CD4-positive, CD25-positive, alpha-beta regulatory T cell (primary cell): ENCODE measurements at places on chromosomes 2 and 18. TPM values are rescaled to one million over a fixed set of nuclear protein-coding genes. Genes with fewer than 3 reads are reported as not detected.

The TPRKB gene
- 82.1 TPM for polyA plus RNA-seq

The KIAA2012 gene
- polyA plus RNA-seq, result not detected

The ANO7 gene
- not detected for polyA plus RNA-seq

The CHRND gene
- not detected for polyA plus RNA-seq

DNA sequence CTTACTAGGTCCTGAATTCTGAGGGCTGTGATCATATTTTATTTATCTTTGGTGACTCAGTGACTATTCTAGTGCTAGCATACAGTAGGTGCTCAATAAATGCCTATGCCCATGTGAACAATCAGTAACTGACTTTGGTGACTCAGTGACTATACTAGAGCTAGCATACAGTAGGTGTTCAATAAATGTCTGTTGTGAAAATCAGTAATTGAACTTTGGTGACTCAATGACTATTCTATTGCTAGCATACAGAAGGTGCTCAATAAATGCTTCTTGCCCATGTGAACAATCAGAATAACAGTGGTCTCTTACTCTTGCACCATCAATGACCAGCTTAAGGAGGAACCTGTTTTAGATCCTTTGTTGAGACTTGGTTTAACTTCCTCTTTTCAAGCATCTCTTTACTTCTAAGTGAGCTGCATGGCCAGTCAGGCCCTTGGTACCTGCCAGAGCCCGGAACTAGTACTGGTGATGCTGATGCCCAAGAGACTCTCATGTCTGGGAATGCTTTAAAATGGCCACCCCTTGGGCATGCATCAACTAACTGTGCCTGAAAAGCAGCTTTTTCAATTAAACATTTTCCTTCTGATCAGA lies 214.9 kb upstream of the SPRED2 start:
- DNase-seq, result no peak
